ENCODE measurements at places on chromosomes 5 and 9.

DNA sequence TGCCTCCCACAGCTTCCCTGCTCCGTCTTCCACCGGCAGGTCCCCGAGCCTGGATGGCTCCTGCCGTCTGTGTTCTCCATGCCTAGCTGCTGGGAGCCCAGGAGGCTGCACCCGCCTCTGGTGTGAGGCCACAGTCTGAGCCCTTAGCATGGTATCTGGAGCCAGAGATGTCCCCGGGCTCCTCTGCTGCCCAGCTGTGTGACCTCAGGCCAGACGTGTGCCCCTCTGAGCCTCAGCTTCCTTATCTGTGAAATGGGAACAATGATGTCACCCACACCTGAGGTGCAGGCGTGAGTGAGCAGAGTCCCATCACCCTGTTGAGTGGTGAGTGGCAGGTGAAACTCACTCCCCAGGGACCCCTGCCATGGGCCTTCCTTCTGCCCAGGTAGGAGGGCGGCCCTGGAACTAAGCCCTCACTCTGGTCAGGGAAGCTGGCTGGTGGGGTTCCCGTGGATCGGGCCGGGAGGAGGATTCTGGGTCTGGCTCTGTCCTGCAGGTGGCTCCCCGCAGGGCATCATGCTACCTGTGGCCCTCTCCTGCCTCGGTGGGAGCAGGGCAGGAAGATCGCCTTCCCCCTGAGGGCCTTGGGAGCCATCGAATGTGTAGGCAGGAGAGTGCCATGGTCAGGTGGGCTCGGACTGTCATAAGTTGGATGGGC, 239.0 kb downstream of the PBX3 start:
- no peak for DNase-seq

- DNase-seq: no peak
These were observed 25.3 kb downstream of the STXBP1 start for GRCh38 chr9:127637322-127637847.

DNA sequence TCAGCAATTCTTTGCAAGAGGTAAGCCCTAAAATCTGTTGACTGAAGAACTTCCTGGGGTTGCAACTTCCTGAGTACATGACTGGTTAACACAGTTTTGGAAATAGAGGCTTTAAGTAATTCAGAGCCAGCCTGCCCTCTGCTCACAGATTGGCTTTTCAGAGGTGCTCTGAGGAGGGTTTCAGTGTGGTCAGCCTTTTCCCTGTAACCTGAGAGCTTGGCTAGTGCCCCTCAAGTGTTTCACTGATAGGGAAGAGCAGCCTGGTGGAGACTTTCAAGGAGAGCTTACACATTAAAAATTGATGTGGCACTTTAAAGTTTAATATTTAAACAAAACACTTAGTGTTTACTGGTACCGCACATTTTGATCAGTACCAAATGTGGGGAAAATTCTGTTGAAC, 56.7 kb upstream of the FOXB2 start:
- no peak for DNase-seq

GRCh38 chr5:152514827-152515397, 109.8 kb upstream of the NMUR2 start:
- DNase-seq: no peak

GRCh38 chr5:40985501-40985900, 76.2 kb downstream of the C7 start:
- DNase-seq: no peak

GRCh38 chr5:31581498-31582099, 49.5 kb downstream of the C5orf22 start:
- no peak for DNase-seq

- DNase-seq: no peak
These were observed 13.8 kb upstream of the CRB2 start for GRCh38 chr9:123342247-123342646.

DNA sequence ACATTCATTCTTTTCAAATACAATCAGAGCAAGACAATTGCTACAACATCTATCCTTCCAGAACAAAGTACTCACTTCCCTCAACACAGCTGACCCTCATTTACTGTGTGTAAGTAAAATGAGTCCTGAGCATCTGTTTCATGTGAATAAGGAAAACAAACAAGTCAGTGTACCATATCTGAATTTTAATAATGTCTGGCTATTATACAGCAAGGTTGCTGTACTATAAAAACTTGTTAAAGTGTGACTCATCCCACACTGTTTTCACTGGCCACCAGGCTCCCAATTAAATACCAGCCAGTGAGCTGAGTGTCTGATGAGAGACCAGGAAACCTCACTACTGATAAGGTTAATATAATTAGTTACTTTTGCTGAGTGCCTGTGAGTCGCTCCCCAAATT, 339.8 kb downstream of the AGTPBP1 start:
- DNase-seq: no peak

GRCh38 chr9:114880291-114880745, 50.1 kb downstream of the TNFSF8 start:
- no peak for DNase-seq

DNA sequence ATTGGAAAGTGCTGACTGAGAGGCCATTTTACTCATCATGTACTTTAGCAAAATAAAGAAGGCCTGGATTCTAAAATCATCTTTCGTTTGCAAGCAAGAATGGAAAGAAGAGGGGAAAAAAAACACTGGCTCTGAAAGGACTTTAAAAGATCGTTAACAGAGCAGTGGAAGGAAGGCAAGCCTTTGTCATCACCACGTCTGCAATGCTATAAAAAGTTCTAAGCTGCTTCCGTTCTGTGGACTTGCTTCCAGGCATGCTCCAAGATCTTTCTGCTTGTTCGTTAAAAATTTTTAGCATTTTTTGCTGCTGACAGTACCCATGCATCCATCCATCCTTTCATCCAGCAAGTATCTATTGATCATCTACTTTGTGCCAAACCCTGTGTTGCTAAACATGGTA, 226.5 kb downstream of the GABBR2 start:
- DNase-seq: no peak

- DNase-seq: no peak
These were observed 1.4 kb downstream of the SLC36A2 start for GRCh38 chr5:151345808-151346478.

DNA sequence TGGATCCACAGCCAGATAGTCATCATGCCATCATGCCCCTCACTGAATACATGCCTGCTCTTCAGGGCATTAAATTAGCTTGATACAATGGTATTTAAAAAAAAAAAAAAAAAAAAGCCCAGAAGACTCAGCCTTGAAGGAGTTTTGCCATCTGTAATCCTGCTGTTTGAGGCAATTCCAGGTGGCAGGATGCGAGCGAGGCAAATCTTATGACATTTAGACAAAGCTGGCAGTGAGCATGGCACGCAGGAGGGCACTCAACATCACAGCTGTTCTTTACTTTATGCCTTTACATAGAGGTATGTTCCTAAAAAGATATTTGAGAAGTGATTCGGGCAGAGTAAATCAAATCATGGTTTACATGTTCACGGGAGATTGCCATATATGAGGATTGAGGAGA, 692.0 kb upstream of the DMAC1 start:
- DNase-seq: no peak

GRCh38 chr5:125316391-125316790, 570.0 kb upstream of the ZNF608 start:
- no peak for DNase-seq

DNA sequence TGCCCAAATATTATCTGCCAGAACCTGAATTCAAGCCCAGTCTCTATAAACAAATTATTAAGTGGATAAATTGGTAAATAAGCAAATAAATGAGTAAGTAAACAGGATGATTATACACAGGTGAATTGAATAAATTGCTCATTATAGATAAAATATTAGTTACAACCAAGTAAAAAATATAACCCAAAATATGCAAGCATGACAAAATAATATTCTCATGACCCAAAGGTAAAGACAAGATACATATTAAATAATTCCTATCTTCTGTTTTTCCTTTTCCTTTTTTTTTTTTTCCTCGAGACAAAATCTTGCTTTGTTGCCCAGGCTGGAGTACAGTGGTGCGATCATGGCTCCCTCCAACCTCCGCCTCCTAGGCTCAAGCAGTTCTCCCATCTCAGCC, 21.2 kb upstream of the FSD1L start:
- no peak for DNase-seq

- no peak for DNase-seq
These were observed 13.0 kb downstream of the SNX24 start for GRCh38 chr5:122858451-122858850.

DNA sequence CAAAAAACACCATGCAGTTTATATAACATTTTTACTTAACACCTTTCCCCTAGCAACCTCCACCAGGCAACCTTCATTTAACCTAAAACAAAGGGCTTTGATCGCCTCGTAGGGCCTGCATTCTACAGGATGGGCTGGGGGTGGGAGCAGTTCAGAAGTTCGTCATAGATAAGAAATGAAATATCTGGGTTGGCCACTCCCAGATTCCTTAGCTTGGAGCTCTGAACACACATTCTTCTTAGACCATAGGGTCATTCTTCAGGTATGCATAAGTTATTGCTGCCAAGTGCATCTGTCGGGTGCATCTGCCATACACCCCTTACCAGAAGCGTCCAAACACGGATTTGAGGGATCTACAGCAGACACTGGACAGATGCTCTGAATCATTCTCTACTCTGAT, 4.3 kb upstream of the SLC22A5 start:
- no peak for DNase-seq

DNA sequence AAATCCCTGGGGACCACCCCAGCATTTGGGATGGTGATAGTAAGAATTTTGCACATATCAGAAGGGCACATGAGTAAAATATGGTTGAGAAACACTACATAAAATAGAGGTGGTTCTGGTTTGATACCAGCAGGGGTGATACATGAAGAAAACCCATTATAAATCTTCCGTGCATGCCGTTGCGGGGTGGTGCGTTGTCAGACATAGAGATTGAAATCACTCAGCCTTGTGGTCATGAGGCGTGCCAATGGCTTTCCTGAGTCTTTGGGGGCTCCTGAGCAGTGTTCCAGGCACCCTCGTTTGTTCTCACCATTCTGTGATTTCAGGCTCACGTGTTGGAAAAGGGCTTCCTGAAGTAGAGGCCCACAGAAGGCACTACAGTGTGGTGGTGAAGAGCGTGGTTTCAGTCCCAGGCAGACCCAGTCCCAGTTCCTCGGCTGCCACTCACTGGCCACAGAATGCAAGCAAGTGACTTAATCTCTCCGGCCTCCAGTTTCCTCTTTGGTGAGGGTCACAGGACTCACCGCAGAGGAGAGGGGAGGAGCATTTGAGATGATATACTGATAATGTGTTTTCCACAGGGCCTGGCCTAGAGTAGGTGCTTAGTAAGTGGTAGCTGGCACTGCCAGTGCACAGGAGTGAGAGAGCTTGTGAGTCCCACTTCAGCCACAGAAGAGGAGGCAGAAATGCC, 20.5 kb upstream of the GLRX start:
- peak; percentile 76 for DNase-seq

- no peak for DNase-seq
These were observed 741.0 kb upstream of the RIOK2 start for GRCh38 chr5:97923997-97924396.

DNA sequence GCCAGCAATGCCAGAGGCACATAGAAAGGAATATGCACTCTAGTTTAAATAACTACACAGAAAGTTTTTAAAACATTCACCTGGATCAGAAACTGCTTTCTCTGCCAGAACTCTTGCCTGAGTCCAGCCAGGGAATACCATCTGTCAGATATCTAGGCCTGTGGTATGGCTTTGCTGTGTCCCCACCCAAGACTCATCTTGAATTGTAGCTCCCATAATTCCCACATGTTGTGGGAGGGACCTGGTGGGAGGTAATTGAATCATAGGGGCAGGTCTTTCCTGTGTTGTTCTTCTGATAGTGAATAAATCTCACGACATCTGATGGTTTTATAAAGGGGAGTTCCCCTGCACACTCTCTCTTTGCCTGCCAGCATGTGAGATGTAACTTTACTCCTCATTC, 41.5 kb upstream of the KCNV2 start:
- DNase-seq: no peak

DNA sequence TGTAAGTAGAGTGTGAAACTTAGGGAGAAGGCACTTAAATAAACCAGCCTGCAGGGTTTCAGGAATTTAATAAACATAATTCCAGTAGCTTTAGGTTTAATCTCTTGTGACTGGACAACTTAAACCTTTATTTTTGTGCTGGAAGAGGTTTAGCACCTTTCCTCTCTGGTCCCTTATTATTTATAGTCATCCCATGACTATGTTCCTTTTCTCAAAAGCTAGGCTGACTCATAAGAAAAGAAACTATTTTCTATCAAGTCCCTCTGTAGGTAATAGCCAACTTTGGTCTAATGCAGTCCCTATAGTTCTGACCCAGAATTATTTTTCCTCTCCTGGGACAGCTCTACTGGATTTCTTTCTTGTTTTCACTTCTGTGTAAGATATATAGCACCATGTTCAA, 588.9 kb downstream of the NR2F1-AS1 start:
- DNase-seq: no peak

GRCh38 chr5:172611913-172612312, 29.1 kb upstream of the NEURL1B start:
- no peak for DNase-seq

DNA sequence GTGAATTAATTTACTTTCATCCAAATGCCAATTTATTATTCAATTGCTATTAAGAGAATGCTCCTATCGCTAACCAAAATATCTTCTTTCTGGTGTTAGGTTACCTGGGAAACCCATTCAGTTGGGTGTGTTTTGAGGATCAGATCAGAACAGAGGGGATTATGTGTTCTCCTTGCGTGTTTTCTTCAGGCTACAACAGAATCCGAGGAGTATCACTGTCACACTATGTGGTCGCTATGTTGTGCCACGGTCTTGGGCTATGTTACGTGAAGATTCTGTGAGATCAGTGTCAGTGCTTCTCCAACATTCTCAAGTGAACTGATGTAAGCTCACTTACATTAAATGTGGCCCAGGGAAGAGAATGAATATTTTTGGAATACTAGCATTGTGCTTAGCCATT, 39.0 kb downstream of the ADCY2 start:
- DNase-seq: no peak

DNA sequence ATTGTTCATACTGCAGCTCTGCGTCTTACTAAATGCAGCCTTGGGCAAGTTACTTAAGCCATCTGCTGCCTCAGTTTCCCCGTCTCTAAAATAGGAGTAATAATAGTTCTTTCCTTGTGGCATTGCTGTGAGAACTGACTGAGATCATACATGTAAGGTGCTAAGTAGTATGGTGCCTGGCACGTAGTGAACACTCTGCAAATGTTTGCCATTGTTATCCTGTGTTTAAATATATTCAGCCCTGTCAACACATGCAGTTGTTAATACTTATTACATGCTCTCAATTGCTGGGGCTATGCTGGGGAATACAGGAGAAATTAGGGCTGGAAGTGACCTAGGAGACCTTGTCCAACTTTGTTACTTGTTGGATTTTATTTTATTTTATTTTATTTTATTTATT, 105.2 kb upstream of the RAI14 start:
- no peak for DNase-seq

All from stimulated activated naive CD4-positive, alpha-beta T cell treated with Interleukin-2 at 50 U/mL for 16 hours (primary cell).